ENCODE measurements at places on chromosomes 3 and 15.

GRCh38 chr3:111735243-111735758 lies 123.8 kb upstream of the PHLDB2 start:
- no peak for DNase-seq

DNA sequence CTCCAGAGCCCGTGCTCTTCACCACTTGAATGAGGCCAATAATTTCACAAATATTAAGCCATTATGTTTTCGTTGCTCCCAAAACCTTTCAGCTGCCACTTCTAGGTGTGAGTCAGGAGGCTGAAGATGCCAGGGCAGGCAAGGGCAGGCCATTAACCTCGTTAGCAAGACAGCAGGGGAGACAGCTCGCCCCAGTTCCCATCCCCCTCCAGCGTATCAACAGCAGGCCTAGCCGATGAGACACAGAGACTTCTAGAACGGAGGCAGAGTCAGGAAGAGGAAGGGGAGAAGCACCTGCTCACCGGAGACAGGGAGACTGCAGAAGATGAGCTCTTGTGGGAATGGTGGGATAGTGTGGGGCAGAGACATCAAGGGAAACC lies 28.0 kb upstream of the PLA2G4E start:
- no peak for DNase-seq

DNA sequence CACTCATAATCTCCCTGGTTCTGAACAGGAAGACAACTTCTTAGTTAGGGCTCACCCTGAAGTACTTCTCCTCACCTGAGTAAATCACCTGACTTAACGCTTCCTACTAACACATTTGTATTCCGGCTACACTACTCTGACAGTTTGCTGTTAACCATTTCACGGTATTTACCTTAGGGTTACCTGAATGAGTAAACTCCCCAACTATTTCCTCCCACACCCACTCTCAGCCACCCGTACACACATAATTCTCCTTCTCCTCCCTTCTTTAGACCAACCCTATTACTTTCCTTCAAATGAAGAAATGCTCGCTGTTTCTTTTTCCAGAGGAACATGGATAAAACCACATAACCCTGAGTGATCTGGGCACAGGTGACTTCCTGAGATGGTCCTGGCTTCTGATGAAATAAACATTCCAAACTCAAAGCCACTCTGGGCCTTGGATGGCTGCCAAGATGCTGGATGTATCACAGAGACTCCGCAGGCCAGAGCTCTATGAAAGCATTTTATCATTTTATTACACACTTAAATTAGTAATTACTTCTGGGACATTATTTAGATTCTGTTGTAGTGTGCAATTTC lies 183.6 kb upstream of the ATP11B start:
- DNase-seq = no peak

DNA sequence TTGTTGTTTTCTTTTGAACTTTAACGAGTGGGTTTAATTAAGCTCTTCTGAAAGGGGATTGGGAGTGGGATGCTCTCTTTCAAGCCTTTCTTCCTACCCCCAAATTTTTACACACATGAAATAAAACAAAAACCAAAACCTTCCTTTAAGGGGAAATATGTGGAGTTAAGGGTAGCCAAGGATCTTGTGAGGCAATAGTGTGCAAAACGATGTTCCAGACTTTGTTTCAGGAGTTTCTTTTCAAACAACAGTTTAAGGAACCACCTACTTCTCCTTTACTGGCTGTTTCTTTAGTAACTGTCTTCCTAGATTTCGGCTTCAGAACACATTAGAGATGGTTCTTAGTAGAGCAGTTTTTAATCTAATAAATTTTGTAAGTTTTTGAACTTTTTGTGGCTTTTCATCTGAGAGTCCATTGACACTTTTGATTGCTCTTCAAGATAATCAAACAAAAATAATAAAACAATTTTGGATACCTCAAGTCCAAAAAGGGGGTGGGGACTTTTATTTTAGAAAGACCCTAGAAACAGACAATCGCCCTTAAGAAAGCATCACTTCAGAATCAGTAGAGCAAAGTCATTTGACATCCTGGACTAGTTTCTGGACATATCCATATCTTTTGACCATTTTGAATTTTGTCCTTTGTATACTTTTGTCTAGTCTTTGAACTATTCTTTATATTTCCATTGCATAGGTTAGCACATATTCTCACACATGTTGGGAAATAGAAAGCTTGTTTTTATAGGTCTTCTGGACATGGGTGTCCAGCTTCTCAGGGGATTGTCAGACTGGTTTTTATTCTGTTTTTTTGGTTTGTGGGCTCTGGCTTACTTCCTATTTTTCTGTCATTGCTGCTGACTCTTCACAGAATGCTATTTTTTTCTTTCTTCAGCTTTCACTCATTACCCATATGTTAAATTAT lies 6.0 kb downstream of the DIPK2A start:
- no peak for DNase-seq

DNA sequence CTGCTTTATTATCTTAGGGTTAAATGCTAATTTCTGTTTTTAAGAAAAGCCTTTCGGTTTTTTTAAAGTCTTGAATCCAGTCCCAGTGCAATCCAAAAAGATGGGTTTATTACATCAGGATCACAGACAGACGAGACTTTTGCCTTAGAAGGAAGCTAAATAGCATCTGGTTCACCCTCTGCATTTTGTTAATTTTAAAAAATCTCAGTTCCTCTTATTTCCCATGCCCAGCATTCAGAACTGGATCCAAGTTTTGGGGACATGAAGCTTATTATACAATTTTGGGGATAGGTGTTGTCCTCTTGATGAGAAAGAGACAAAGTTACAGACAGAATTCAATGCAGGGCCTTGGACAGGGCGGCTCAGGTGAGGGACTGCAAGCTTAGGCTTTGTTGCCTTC lies 181.5 kb upstream of the LYSMD4 start:
- DNase-seq = no peak

DNA sequence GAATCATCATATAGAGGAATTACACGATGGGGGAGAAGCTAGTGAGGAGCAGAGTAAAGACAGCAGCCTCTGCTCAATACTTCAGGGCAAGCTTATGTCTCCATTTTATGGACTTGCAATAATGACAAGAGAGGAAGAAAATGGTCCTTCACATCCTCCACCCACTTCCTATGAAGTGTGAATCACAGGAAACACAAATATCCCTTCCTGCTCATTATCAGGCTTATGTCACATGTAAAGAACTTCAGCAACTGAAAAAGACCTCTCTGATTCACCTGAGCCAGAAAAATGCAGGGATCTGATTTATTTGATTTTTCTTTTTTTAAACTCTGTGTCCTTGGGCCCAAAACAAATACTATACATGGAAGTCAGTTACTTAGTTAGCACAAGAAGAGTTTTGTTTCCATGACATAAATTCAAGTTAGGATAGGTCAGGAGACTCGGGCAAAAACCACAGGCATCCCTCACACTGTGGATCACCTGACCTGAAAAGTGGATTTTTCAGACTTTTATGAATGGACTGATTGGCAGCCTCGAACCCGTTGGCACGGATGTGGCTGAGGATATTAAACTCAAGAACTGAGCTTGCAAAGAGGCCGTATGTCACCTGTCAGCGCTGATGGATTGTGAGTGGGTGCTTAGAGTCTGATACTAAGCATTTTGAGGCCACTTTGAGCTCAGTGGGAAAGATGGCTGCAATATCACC lies 620.8 kb upstream of the MDFIC2 start:
- DNase-seq = no peak

- no peak for DNase-seq
These were observed 31.9 kb upstream of the RAB6B start for GRCh38 chr3:133927540-133928066.

DNA sequence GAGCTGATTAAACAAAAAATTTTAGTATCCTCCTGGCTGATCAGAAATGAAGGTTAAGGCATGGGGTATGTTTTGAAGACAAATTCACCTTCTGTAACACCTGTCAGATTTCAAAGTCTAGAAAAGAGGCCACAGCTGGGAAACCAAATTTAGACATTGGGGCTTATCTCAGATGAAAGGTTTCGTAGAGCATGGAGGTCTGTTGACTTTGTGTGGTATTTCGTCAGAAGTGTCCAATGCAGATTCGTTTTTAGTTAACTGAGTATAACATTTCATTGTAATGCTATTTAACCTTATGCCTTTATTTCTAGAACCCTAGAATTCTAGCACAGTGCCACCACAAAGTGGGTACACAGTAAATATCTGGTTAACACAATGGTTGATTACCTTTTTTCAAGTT lies 61.7 kb downstream of the FNDC3B start:
- no peak for DNase-seq

- no peak for DNase-seq
These were observed 6.4 kb downstream of the ZDHHC23 start for GRCh38 chr3:113954091-113954685.

- DNase-seq = no peak
These were observed 30.0 kb downstream of the NBEAL2 start for GRCh38 chr3:47009225-47010110.

GRCh38 chr15:73338058-73338457 lies 30.7 kb downstream of the HCN4 start:
- no peak for DNase-seq

GRCh38 chr3:80278056-80278455 lies 510.3 kb upstream of the ROBO1 start:
- no peak for DNase-seq

GRCh38 chr3:102410616-102411015 lies 24.2 kb upstream of the ZPLD1 start:
- no peak for DNase-seq

DNA sequence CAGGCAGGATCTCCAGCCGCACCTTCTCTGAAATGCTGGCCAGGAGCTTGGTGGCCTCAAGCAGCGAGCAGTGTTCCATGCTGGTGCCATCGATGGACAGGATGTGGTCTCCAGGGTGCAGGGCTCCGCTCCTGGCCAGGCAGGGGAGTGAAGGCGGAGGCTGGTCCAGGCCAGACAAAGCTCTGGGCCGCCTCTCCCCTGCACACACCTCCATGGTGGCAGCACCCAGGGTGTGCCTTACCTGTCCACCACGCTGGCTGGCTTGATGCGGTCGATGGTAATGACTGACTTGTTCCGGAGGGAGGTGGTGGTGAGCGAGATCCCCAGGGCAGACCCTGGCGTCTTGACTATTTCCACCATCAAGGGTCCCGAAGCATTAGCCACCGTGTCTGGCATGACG lies 20.0 kb downstream of the GRIP2 start:
- no peak for DNase-seq

DNA sequence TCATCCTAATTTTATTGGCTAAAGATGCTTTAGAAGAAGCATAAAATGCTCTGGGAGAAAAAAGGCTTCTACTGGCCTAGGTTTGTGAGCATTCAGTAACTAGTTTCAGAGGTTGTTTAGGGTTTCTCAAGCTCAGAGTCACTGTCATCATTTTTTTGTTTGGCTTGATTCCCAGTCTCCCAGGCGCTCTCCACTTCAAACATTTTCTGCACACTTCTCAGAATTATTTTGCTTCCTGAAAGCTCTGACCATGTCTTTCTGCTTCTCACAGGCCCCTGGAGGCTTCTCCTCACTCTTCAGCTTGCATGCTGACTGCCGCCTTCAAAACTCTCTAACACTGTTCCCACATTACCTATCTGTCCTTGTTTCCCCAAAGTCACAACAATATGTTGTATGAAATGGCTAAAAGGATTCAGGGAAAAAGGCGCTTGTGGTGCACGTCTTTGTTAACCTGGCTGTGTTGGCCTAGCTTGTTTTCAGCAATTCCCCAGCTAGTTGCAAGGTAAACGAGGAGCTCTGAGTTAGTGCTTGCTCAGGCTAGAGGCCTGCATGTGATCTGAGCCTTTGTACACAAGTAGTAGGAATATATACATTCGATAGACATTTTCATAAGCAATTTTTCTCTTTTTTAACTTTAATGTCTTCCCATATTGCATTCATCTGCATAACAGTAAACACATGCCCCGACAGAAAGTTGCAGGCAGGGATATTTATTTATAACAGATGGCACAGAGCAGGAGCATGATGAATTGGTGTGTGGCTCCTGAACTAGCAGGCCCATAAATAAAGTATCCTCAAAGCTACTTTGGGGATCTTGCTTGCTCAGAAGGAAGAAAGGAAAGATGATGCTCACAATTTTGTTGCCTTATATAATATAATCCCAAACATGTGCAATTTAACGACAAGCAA lies 129.2 kb upstream of the DPH6 start:
- DNase-seq = no peak

GRCh38 chr3:21892104-21892503 lies 141.1 kb upstream of the ZNF385D start:
- DNase-seq = no peak

GRCh38 chr3:196642434-196642833 lies 2.9 kb downstream of the NRROS start:
- DNase-seq = no peak
